ENCODE measurements at places on chromosomes 2 and 18. TPM values are rescaled to one million over a fixed set of nuclear protein-coding genes. Genes with fewer than 3 reads are reported as not detected.

POTEI gene
- not detected for total RNA-seq

GRCh38 chr2:47129191-47129706, 25.9 kb downstream of the STPG4 start:
- DNase-seq, result no peak

DNA sequence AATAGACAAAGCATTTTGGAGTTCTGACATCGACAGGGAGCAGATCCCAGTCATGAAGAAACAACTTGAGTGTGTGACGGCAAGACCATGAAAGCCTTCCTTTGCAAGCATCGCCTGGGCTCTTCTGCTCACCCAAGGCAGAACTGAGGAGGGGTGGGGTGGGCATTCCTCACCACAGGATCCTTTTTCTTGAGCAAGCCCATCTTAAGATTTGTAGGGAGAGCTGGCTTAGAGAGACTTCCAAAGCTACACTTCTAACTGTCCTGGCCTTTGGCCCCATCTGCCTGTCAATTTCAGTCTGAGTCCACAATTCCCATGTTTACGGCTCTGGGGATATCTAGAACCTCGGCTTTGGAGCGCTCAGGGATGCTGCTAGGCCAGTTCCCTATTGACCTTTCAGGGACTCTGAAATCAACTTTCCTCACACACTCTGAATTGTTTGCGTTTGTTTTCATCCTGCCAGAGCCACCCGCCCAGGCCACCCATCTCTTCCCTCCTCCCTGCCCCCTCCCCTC, 3.7 kb downstream of the KLHL14 start:
- no peak for DNase-seq

TCF23 gene
- 0.08 TPM for total RNA-seq

- DNase-seq, result peak; percentile 40
Measured at GRCh38 chr2:10303694-10304378, 1.1 kb downstream of the HPCAL1 start.

DNA sequence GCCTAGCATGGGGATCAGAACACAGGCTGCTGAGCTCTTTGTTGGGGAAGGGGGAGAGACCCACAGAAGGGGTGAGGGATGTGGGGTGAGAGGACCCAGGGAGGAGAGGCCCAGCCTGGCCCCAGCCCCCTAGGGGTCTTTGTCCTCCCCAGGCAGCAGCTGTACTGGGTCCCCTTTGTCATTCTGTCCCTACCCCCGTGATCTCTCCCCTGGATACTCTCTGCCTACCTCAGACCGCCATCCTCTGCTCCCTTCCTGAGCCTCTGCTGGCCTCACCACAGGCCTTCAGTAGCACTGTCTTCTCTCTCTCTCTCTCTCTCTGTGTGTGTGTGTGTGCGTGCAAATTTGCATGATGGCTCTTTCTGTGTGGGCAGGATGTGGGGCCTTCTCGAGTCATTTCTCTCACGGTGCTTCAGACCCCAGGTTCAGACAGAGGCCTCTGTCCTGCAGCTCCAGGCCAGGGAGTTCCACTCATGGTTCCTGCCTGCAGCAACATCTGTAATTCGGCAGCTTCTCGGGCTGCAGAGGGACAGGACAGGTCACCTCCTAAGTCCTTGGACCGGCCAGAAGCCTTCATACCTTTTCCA, 1.4 kb downstream of the PSD4 start:
- DNase-seq, result no peak

- no peak for DNase-seq
Measured at GRCh38 chr2:128446874-128447537, 128.3 kb upstream of the HS6ST1 start.

OTX1 gene
- not detected for total RNA-seq

DNA sequence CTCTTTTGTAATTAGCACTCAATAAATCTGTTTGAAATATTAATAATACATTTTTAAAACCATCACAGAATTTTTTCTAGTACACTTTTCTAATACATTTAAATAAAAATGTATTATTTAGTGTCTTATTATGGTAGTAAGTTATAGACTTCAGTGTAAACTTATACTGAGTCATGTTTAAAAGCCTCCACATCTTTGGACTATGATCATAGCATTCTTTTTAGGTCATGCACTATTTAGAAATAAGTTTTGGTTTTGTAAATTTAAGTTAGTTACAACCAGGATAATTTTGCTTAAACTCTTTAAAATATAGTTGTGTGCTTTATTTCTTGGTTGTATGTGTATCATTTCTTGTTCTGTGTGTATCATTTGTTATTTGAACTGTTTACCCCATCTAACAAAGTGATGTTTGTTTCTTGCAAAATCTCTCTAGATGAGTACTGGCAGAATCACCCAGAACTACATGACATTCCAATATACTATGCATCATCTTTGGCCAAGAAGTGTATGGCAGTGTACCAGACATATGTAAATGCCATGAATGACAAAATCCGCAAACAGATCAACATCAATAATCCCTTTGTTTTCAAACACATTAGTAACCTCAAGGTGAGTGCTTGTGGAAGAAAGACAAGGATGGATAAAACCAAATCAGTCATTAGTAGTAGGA, 16.7 kb downstream of the CPSF3 start:
- DNase-seq, result no peak

GRCh38 chr2:118554616-118555015, 292.8 kb downstream of the EN1 start:
- DNase-seq, result no peak

LIMS4 gene
- 2.1 TPM for total RNA-seq

DNA sequence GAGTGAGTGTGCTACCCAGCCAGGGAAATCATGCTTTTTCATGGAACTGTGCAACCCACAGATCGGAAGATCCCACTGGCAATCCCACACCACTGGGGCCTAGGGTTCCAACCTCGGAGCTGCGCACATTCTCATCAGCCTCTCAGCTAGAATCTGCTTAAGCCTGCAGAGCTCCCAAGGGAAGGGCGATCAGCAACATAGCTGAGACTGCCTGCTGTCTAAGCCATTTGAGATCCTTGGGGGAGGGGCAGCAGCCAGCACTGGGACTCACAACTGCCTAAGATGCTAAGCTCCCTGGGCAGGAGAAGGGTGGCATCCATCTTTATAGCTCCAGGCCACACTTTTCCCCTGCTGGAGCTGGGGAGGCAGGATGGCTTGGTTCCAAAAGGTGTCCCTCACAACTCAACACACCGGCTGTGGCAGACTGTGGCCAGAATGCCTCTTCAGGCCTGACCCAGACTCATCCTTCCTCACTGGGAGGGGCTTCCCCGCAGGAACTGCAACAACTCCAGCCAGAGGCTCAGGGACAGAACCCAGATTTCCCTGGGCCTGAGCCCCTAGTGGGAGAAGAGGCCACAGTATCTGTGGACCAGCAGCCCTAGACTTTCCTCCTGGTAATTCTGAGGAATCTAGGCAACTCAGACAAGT, 1133.3 kb upstream of the PIK3C3 start:
- no peak for DNase-seq
